EL (cell line): ENCODE measurements at places on chromosomes 6 and 20.
A peak's percentile ranks its signal among the peaks of the same experiment; 100 is the strongest.

DNA sequence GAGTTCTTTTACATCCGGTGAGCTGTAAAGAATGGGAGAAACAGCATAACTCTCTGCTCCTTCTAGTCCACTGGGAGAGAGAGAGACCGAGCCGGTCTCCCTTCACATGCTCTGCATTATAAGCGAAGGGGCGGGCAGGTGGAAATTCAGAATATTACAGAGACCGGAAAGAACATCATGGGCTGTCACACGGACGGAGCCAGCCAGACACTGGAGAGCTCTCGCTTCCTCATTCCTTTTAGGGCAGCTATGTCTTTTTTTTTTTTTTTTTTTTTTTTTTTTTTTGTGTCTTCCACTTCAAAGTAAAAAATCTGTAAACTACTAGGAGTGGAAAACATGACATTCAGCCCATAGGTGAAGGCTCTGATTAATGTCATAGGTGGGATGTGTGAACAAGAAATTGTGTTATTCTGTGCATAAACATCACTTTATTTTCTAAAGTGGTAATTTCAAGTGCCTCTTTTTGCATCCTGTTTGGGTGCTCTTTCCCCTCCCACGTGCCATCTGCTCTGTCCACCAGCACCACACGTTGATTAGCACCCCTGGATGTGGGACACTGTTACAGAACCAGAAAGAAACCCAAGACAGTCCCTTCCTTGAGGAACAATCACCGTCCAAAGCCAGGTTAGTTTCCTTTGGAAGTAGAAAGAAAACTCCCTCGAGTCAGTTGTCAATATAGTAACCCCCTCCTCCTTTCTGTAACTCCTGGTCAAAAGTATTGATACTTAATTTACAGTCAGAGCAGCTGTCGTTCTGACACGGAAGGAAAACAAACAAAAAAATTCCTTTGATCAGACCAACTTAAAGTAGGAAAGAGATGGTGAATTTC is at the start of gene TAGAP:
TSS of gene TAGAP (minus strand) at position 93 of the 829 bp plus-strand sequence. CDS start 845 bp downstream, outside the sequence.
- peak; percentile 38 for DNase-seq

DNA sequence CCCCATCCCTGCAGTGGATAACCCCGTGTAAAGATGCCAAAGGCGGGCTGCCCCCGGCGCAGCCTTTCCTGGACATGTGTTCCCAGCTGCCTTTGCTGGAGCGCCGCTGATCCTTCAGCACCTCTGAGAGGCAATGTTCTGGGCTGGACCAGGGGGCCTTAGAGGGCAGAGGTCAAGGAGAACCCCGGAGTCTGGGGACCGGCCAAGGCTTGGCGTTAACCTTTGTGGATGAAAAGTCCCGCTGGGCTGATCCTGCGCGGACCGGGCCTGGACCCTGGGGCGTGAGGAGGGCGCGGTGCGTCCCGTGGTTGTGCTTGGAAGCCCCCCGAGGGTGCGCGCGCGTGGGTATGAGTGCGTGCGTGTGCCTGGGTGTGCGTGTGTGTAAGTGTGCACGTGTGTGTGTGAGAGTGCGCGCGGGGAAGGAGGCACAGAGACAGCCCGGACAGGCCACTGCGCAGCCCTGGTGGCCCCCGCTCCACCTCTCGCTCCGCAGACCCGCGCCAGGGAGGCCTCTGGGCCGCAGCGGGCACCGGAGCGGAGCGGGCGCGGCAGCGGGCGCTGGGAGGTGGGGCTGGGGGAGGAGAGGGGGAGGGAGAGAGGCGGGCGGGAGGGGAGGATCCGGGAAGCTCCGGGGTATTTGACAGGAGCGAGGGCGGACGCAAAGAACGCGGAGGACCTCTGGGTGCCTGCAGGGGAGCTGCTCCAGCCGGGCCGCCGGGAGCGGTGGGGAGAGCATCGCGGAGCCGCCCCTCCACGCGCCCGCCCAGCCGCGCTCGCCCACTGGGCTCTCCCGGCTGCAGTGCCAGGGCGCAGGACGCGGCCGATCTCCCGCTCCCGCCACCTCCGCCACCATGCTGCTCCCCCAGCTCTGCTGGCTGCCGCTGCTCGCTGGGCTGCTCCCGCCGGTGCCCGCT is at the start of gene SMOC2:
TSS of gene SMOC2 (plus strand) at position 665 of the 914 bp plus-strand sequence. CDS start at position 852, 187 bp downstream.
- DNase-seq: no peak

GRCh38 chr6:116072368-116072767 is 11.7 kb upstream of the FRK start:
- no peak for DNase-seq

GRCh38 chr20:24648919-24649318 is 179.5 kb downstream of the SYNDIG1 start:
- DNase-seq: no peak

DNA sequence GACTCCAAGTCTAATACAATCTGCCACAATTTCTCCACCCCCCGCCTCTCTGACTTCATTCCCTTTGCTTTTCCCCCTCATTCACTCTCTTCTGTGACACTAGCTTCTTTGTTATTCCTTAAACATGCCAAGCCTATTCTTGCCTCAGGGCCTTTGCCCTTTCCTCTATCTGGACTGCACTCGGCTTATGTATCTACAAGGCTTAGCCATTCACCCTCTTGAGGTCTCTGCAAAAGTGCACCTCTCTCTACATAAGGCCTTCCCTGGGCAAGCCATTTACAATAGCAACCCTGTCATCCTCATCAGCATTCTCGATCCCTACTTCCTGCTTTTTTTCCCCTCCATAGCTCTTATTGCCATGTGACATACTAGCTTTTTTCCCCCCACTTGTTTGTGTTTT is 168.9 kb downstream of the PDSS2 start:
- DNase-seq: peak; percentile 7

- DNase-seq: no peak
These were observed 771.7 kb upstream of the ADGRB3 start for GRCh38 chr6:67863346-67863745.

- peak; percentile 86 for DNase-seq
These were observed 11.3 kb upstream of the TFAP2A start for GRCh38 chr6:10425975-10426780.

DNA sequence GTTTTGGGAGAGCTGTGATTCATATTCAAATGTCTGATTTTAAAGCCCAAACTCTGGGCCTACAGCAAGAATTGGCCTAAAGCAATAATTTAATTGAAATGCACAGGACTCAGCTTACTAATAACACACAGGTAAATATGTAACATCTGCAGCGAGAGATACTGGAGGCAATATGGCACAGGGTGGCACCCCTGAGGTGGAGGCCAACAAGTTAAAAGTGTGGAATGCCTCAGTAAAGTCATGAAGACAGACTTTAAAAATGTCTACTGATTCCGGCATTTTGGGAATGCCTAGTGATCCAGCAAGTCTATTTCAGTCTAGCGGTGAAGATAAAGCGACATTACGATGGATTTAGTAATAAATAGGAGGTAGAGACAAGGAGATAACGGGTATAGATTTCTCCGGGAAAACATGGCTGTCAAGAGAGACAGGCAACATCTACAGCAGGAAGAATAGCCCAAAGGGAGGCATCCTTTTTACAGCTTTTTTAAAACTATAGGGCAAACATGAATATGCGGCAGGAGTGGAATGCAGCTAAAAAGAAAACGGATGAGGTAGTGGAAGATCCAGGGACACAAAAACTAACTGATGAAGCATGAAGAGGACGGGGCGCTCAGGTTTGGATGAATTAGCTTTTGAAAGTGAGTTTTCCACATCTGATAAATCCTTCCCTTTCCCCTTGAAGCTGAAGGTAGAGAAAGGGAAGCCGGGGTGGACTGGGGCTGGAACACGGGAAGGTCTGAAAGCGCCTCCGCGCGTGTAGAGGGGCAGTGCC is 1.2 kb downstream of the NANP start:
- DNase-seq: peak; percentile 7

GRCh38 chr6:157946865-157947532 is 34.7 kb upstream of the SYNJ2 start:
- DNase-seq: peak; percentile 28

DNA sequence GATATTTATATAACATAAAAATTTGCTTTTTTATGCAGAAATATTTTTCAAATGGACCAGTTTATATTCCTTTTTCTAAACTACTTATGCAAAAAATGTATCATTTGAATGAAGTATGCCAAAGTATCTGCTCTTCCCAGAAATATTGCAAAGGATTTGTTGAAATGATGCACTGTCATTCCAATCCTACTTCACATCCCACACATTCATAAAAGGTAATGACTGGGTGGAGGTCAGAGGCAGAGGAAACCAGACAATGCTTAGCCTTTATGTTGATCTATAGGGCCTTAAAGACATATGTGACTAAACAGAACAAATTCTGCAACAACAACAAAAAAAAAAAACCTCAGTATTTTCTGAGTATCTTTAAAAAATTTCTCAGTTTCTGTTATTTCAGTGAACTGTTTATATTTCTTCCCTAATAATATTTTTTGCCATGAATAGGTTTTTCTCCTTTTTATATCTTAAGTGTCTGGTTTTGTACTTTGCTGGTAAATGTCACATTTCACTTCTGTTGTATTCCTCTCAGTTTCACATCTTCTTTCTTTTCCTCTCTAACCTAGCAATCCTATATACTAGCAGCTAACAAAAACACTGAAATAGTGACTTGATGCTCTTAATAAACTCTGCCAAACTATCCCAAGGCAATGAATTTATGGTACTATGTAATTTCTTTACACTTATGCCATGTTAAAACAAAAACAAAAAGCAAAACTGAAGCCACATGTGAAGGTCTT is 374.1 kb downstream of the BCKDHB start:
- no peak for DNase-seq

DNA sequence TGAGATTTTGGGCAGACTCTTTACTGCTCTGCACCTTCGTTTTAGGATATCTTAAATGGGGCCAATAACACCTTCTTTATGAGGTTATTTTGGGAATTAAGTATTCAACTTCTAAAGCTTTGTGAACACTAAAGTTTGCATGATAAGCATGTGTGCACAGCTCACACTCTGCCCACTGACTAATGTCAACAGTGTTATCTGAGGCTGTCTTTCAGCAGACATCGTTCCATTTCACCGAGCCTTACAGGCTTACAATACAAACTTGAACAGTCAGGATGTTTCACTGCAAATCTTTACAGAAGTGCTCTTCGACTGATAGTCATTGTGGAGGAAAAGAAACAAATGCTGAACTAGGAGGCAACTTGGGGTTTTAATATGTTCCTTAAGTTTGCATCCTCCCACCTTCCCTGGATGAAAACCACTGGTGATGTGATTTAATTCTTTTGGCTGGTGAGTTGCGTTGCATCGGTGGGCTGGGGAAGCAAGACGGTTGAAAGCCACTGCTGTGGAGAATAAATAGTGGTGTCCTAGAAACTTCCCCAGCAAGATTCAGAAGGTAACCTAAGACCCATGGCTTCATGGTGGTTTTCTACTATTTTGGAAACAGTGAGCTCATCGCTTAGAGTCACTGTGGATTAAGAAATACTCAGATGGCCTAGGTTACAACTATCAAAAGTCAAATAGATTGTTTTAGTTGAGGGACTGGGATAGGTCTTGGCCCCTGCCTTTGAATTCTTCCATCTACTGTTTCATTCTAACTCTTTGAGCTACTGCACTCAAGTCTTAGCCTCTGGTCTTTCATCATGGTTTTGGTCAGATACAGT is 167.2 kb upstream of the MAP3K7 start:
- no peak for DNase-seq

DNA sequence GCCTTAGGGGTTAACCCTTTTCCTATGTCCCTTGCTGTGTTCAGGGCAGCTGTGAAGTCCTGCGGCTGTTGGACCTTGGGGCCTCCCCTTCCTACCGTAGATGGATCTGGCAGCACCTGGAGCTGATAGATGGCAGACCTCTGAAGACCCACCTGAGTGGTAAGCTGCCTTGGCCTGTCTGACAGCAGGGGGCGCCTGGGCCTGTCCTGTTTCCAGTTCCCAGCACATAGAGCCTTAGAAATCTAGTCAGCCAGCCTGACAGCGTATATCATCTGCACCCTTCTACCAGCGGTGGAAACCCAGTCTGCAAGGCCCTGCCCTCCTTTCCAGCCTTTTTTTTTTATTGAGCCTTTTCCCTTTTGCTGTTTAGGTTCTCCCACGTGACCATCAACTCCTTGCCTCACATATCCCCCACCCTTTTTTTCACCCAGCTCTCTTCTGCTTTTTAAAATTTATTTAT is 26.6 kb downstream of the CNBD2 start:
- DNase-seq: peak; percentile 77

DNA sequence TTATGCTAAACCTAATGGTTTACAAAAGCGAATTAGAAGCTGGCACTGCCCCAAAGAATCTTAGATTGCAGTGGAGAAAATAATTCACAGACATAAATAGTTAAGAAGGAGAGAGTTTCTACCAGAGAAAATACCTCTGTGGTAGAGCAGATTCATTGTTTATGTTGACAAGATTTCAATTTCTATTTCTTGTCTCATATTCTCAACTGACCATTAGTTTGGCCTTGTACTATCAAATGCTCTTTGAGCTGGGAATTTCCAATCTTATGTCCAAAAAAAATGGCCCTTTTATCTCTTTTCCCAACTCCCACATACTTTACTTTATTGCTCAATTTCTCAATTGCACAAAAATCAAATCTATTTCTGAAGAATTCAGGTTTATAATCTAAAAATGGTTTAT is 804.1 kb upstream of the CITED2 start:
- peak; percentile 52 for DNase-seq

GRCh38 chr6:18347021-18347577 is 40.1 kb upstream of the RNF144B start:
- peak; percentile 79 for DNase-seq

GRCh38 chr6:143007646-143008045 is 53.0 kb upstream of the AIG1 start:
- DNase-seq: peak; percentile 8

- peak; percentile 22 for DNase-seq
These were observed 266.4 kb upstream of the BMP2 start for GRCh38 chr20:6501061-6501460.

DNA sequence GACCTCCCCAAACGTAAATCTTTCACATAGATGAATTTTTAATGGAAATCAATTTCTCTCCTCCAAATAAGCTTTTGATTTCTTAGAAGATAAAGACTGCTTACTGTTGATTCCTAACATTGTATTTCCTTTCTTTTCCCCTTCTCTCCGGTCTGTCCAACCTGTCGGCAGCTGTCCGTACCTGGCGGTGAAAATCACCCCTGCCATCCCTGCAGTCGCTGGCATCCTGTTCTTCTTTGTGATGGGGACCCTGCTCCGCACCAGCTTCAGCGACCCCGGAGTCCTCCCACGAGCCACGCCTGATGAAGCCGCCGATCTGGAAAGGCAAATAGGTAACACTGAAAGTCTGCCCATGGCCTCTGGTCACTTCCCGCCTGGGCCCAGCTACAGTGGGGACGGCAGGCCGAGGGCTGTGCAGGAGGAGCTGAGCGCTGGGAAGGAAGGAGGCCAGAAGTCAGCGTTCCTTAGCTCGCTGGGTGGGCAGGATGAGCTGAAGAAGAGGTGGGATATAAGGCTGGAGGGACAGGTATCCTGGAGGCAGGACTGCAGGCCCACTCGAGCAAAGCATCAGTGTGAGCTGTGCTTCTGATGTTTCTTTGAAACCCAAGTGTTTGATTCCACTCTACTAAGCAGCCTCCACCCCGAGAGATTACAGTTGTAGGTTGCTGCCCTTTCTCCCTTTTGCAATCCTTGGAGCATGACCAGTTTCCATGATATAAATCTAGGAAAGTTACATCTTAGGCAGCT is 161.6 kb downstream of the ZDHHC14 start:
- no peak for DNase-seq

GRCh38 chr6:2029130-2029794 is 216.1 kb downstream of the GMDS start:
- DNase-seq: no peak
